Stimulated activated CD4-positive, alpha-beta T cell treated with anti-CD3 and anti-CD28 coated beads, Interleukin-4, amount 100 ng/mL, for 48 hours (primary cell): ENCODE measurements at places on chromosomes 5 and 9.

DNA sequence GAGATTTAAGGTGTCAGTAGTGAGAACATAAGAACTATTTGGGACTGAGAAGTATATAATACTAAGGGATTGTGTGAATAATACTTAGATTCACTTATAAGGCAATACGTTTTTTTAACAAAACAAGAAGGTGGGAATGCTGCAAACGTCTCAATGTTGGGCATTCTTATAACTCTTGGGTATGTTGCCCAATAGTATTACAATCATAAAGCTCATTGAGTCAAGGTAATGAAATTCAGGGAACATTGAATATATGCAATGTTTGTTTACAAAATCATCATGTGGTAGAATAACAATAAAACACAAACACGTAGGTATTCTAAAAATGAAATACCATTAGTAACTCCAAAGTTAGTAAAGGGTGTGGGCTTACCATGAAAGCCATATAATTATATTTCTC is 400.7 kb downstream of the KIAA0825 start:
- no peak for DNase-seq

GRCh38 chr9:8627976-8628679 is 828.5 kb upstream of the DMAC1 start:
- no peak for DNase-seq

- no peak for DNase-seq
These were observed 102.3 kb downstream of the SYK start for GRCh38 chr9:90903766-90904424.

DNA sequence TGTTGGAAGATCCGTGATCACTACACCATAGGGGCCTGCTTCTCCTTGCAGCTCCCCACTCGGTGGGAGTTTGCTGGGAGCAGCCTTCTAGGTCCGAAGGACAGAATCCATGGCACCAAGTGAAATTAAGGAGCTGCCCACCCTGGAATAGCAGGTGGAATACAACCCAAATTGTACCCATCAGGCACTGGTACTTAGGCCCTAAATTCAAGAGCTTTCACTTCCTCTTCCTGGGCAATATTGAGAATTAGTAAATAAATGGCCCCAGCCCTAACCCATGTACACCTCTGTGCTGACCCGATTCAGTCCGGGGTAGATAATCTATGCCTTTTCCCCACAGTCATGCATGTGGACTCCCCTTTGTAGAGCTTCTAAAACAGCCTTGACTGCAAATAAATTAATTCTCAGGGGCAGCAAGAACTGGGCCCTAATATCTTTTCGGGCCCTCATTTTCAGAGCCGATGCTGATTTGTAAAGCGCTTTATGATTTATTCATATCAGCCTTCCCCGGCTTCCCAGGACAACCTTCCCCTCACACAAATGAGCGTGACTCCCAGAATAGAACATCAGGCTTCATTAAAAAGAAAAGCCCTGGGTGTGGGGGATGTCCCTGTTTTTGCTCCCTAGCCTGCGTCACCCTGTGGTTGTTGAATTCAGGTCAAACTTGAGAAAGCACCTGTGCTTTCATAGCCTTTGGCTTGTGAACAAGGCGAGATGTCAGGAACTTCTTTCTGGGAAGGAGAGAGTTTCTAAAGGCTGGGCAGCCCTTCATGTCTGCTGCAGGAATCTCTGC is 126.1 kb upstream of the TBC1D2 start:
- no peak for DNase-seq

- no peak for DNase-seq
These were observed 296.0 kb upstream of the ACTBL2 start for GRCh38 chr5:57778501-57779091.

GRCh38 chr9:133996531-133997520 is 4.7 kb upstream of the VAV2 start:
- DNase-seq: no peak

- peak; percentile 10 for DNase-seq
These were observed 34.2 kb downstream of the PRKACG start for GRCh38 chr9:68979538-68980314.

- no peak for DNase-seq
These were observed 24.9 kb downstream of the TICAM2 start for GRCh38 chr5:115577329-115577728.

- no peak for DNase-seq
These were observed 1.5 kb upstream of the SLC34A3 start for GRCh38 chr9:137228968-137229896.

GRCh38 chr9:70480405-70480980 is 66.0 kb upstream of the KLF9 start:
- no peak for DNase-seq

DNA sequence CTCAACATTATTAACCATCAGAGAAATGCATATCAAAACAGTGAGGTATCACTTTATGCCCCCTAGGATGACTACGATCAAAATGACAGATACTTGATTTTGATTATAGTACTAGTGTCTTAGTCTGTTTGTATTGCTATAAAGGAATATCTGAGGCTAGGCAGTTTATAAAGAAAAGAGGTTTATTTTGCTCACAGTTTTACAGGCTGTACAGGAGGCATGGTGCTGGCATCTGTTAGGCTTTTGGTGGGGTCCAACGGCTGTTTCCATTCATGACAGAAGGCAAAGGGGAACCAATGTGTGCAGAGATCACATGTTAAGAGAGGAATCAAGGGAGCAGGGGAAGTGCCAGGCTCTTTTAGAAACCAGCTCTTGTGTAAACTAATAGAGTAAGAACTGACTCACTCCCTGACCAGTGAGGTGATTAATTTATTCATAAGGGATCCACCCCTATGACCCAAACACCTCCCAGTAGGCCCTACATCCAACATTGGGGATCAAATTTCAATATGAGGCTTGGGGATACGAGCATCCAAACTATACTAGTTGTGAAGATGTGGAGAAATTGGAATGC is 16.0 kb upstream of the AFF4 start:
- DNase-seq: no peak

DNA sequence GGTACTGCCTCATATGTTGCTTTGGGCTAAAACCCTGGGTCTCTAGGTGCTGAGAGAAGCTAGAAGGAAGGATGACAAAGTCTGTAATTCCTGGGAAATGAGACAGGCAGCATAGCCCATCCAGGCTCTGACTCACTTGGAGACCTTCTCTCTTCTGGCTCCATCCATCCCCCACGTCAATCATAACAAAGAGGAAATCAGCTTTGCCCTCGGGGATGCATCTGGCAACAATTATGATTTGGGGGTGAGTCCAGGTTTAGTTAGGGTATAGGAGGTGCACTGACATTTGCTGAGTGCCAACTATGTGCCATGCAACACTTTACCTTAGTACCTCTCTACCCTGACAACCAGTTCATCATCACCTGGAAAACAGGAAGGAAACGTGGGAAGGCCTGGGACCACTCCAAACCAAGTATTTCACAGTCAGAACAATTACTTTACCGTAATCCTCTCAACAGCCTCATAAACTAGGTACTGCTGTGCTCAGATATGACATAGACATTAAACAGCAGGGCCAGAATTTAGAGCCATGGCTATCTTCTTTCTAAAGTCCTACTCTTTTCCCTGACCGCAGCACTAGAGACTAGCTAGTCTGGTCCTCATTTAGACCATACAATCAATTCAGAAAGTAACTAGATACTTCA is 39.1 kb upstream of the GZMA start:
- DNase-seq: no peak

DNA sequence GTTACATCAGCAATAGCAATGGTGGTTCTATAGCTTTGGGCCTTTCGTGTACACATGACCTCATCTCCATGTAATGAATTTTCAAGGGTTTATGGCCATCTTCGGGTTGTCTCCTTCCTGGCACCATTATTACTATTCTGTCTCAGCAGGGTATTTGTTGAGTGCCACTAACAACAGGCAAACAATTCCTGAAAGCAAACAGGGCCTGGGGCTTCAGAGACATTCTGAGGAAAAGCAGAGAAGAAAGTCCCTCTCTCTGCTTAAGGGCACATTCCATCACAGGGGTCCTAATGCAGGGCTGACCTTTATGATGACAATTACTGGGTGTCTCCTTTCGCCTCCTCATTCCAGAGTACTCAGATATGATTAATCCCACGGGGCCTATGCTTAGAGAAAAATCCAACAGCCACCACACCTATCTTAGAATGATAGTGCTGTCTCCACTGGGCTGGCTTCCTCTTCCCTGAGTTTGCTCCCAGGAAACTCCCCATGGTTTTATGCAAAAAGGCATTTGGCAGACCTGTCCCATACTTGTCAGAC is 540.2 kb upstream of the ZNF462 start:
- no peak for DNase-seq

DNA sequence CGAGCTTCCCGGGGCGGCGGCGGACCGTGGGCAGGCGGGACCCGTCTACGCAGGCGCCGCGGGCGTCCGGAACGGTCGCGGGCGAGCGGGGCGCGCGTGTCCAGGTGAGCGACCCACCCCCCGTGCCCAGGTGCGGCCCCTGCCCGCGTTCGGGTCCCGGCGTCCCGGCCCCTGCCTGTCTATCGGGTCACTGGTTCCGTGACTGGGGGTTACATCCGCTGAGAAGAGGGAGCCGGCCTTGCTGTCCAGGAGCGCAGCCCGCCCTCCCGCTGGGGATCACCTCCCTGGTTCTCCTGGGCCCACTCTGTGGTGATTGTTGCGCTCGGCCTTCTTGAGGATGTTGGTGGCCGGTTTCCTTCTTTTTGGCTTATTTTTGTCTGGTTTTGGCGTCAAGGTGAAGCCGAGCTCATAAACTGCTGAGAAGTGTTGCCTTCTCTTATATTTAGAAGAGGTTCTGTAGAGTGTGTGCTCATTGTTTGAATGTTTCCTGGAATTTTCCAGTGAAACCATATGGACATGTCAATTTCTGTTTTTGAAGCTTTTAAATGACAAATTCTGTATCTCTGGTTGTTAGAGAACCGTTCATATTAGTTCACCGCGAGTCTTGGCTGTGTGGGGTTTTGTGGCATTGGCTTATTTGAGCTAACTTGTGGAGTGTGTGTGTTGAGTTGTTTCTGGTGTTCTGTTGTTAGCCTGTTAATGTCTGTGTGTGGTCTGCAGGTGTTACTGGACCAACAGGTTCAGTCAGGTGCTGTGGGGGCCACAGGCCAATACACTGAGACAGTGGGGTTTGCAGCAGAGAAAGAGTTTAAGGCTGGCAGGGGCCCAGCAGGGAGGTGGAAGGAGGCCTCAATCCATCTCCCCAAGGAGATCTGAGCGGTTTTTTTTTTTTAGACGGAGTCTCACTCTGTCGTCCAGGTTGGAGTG is 621 bp downstream of the CEP72 start:
- DNase-seq: peak; percentile 9

- DNase-seq: no peak
These were observed 153.7 kb downstream of the FGF1 start for GRCh38 chr5:142531977-142532780.

GRCh38 chr5:33401482-33402390 is 39.0 kb upstream of the TARS1 start:
- no peak for DNase-seq

- no peak for DNase-seq
These were observed 47.1 kb downstream of the SH3RF2 start for GRCh38 chr5:145983446-145983845.

DNA sequence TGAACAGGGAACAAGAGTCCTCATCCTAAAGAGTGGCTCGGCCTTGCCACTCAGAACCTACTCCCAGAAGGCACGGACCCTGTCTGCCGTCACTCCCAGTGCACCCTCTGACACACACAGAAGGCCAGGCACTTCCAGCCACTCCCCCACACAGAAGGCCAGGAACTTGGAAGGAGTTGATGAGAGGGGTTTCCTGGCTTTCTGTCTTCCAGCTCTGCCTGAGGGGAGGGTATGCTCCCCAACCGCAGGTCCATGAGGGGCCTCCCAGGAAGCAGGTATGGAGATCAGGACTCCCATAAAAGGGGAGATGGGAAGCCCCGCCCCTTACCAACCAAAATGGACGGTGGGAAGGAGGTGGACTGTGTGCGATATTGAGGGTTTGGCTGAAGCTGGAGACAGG is 247.6 kb upstream of the IRX4 start:
- no peak for DNase-seq

GRCh38 chr9:84866396-84867175 is 197.1 kb downstream of the NTRK2 start:
- DNase-seq: no peak

DNA sequence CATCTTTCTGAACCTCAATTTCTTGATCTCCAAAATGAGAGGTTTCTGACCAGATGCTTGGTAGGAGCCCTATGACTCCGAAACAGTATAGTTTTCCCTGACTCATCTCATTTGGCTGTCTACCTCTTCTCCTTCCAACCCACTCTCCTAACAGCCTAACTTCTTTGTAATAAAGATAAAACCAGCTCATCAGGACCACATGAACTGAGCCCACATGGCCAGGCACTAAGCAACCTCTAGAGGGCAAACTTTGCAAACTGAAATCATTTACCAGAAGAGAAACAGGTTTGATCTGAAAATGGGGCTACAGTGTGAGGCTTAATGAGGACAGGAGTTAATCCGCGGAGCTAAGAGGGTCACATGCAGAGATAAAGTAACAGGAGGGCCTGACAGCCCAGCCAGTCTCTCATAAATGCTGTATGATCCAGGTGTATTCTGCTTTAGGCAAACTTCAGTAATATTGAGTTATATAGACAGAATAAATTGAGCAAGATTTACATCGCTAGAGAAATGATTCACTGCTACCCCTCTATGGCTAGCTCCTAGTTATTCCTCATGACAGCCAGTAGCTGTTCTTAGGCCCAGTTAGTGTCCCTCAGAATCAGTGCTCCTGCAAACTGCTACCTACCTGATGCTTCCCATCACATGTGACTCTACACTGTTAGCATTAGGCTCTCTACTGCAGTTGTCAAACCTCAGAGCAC is 64.6 kb downstream of the ABCA1 start:
- peak; percentile 15 for DNase-seq

- DNase-seq: no peak
These were observed 3.9 kb upstream of the FER start for GRCh38 chr5:108743846-108744245.

DNA sequence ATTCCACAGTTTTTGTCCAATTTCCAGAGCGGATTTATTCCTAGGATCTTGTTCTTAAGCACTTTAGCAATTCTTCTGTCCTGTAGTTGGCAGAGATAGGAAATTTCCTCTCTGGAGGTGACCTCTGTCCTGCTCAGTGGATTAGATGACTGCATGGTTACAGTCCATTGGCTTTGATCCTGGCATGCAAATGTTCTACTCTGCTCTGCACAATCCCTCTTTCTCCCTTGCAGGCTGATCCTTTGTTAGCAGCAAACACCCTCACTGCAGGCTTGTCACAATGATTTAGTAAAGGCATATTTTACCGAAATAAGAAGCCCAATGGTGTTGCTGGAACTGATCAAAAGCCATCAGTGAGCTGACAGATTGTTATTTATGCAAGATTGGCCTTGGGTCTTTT is 243.8 kb downstream of the COX7C start:
- DNase-seq: no peak

GRCh38 chr9:119559986-119560385 is 190.8 kb upstream of the BRINP1 start:
- DNase-seq: no peak

GRCh38 chr5:77882670-77883257 is 106.6 kb upstream of the TBCA start:
- peak; percentile 19 for DNase-seq

- peak; percentile 46 for DNase-seq
These were observed 99.9 kb downstream of the GTF3C4 start for GRCh38 chr9:132769906-132770769.

GRCh38 chr5:11905206-11905605 is 960 bp upstream of the CTNND2 start:
- DNase-seq: no peak
